ENCODE measurements at places on chromosomes 6 and 20.
A peak's percentile ranks its signal among the peaks of the same experiment; 100 is the strongest.

GRCh38 chr6:7254980-7255835 is 57.8 kb downstream of the SSR1 start:
- DNase-seq: no peak

DNA sequence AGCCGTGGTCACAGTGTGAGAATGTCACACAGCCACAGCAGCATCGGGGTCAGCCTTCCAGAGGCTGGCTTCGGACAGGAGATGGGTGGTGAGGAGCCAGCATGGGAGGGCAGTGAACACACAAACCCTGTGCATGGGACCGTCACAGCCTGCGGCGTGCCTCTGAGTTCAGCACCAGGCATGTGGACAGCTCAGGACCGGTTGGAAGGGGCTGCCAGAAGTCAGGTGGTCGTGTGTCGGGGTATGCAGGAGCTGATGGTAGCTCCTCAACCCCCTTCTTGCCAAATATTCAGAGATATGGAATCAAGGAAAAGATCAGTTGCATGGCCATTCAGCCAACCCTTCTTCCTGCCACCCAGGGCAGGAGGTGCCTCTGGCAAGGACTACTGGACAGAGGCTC is 28.2 kb downstream of the MYT1 start:
- DNase-seq: no peak

DNA sequence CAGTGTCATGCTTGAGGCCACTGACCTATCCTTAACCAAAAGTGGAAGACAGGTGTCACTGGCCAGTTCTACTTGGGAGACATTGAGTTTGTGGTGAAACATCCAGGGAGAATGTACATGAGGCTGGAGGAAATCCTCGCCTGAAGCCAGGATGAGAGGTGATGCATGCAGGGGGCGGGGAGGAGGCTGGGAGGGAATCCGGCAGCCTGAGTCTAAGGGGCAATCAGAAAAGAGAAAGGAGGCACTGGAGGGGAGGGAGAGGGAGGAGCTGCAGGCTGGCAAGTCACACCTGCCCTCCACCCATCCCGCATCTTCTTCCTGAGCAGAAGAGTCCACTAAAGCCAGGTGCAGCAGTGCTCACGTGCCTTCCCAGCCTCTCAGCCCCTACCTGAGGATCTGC is 14.9 kb upstream of the DDO start:
- peak; percentile 9 for DNase-seq

DNA sequence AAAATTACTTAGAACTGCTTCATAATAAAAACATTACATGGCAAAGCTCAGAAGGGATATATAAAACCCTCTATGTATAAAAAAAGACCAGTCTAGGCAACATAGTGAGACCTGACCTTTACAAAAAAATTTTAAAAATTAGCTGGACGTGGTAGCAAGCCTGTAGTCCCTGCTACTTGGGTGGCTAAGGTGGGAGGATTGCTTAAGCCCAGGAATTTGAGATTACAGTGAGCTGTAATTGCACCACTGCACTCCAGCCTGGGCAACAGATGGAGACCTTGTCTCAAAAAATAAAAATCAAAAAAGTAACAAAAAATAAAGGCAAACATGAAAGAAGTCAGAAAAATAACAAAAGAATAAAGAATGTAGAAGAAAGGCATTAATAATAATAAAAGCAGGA is 21.5 kb upstream of the TPD52L1 start:
- DNase-seq: no peak

GRCh38 chr6:56595490-56596122 is 47.1 kb downstream of the DST start:
- peak; percentile 60 for DNase-seq

GRCh38 chr6:44388135-44388487 is 605 bp downstream of the CDC5L start:
- DNase-seq: no peak

- no peak for DNase-seq
Measured at GRCh38 chr20:5642155-5642981, 107.8 kb upstream of the SHLD1 start.

DNA sequence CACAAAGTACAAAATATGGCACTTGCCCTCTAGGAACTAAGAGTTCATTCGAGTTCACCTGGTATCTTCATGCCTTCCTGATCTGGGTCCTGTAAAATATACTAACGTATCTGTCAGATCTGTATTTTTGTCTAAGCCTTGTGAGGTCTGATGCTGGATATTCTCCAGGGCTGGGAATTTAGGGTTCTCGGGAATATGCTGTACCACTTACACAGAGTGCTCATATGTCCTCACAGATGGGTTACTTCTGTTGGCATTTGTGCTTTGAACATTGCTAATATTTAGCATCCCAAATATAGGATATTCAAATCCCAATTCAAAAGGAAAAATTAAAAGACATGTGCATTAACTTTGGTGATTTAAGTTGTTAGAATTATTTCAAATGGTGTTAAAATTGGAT is 122.0 kb downstream of the DNAH8 start:
- no peak for DNase-seq

- no peak for DNase-seq
Measured at GRCh38 chr20:57589728-57590484, 29.0 kb downstream of the PCK1 start.

Measured in kidney tubule cell (primary cell).